Activated effector memory CD4-positive, alpha-beta T cell treated with anti-CD3 and anti-CD28 coated beads, Interleukin-2, amount 50 U/mL, for 16 hours (primary cell): ENCODE measurements at places on chromosomes 1 and 21.

- DNase-seq, result no peak
Measured at GRCh38 chr1:6090996-6091822, 45.5 kb downstream of the KCNAB2 start.

- no peak for DNase-seq
Measured at GRCh38 chr1:205493241-205494085, 11.0 kb upstream of the CDK18 start.

DNA sequence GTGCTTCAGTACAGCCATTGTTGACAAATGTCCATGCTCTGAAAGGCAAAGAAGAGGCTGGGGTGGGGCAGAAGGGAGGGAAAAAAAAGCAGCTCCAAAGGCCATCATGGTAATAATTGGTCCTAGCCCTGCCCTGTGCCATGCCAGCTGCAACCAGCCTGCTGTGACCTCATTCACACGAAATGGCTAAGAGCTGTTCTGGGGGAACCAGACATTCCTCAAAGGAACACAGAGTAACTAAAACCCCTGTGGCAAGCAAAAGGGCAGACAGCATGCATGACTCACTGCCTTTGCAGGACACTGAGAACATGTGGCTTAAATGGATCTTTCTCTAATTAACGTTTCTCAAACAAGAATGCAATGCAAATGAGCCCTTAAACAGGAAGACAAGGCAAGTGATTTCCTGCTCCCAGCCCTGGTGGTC, 42.3 kb downstream of the STYXL2 start:
- no peak for DNase-seq

GRCh38 chr1:211382182-211382713, 55.6 kb downstream of the TRAF5 start:
- no peak for DNase-seq

- no peak for DNase-seq
Measured at GRCh38 chr1:182229451-182229850, 162.1 kb downstream of the GLUL start.
